Renal pelvis (tissue), 12 donors: ENCODE measurements at places on chromosomes 2 and 18.

- no peak for DNase-seq
Measured at GRCh38 chr2:240635998-240636547, 10.8 kb downstream of the GPR35 start.

DNA sequence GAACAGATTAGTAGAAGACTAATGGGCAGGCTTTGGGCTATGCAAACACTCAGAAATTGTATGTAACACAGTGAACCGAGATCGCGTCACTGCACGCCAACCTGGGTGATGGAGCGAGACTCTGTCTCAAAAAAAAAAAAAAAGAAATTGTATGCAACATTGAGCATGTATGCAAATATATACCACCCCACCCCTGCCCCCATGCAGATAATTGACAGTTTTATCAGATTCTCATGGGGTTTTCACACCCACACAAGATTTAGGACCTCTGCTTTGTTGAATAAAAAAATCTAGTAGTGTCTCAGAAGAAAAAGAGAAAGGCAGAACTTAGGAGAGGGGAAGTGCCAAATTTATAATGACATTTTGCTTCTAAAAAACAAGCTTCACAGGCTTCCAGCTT, 131.6 kb upstream of the FN1 start:
- no peak for DNase-seq

- peak; percentile 2 for DNase-seq
Measured at GRCh38 chr2:167264380-167264779, 376.1 kb downstream of the XIRP2 start.

GRCh38 chr2:43361286-43361685, 134.9 kb upstream of the ZFP36L2 start:
- DNase-seq = no peak
